ENCODE measurements at places on chromosomes 13 and 19.

DNA sequence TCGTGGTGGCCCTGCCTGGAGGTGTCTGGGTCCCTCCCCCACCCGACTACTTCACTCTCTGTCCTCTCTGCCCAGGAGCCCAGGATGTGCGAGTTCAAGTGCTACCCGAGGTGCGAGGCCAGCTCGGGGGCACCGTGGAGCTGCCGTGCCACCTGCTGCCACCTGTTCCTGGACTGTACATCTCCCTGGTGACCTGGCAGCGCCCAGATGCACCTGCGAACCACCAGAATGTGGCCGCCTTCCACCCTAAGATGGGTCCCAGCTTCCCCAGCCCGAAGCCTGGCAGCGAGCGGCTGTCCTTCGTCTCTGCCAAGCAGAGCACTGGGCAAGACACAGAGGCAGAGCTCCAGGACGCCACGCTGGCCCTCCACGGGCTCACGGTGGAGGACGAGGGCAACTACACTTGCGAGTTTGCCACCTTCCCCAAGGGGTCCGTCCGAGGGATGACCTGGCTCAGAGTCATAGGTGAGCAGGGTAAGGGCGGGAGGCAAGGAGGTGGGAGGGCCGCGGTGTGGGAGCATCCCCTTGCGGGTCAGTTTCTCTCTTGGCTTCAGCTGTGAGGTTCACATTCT is 19.2 kb downstream of the NECTIN2 start:
- no peak for DNase-seq

GRCh38 chr19:34452723-34453122 is 24.5 kb downstream of the UBA2 start:
- DNase-seq: no peak

GRCh38 chr19:16715611-16716010 is 4.0 kb upstream of the NWD1 start:
- DNase-seq: no peak

DNA sequence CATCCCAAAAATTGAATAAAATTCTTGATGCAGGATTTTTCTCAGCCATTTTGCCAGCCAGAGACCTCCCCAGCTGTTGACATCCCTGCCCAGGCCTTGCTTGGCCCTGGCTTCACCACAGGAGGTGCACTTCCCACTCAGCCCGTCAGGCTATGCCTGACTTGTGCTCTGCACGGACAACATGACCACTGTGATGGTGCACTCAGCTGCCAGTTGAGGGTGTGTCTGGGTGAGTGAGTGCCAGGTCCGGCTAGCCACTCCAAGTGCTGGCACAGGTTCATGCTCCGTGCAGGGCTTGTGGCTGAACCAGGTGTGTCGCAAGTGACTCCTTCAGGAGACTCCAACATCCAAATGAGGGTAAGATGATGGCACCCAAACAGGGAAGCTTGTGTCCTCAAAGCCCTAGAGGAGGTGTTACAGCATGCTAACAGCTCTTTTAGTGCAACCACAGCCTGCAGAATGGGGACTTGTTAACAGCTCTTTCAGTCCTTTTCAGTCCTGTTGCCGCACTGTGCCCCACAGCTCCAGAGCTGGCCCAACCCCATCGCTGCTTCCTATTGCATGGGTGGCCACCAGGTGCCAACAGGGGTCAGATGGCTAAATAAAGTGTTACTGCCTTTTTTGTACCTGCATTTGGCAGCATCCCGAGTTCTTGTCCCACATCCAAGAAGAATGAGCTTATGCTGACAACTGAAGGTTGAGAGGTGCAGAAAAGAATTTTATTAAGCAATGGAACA is 380.7 kb downstream of the SLITRK5 start:
- DNase-seq: no peak

DNA sequence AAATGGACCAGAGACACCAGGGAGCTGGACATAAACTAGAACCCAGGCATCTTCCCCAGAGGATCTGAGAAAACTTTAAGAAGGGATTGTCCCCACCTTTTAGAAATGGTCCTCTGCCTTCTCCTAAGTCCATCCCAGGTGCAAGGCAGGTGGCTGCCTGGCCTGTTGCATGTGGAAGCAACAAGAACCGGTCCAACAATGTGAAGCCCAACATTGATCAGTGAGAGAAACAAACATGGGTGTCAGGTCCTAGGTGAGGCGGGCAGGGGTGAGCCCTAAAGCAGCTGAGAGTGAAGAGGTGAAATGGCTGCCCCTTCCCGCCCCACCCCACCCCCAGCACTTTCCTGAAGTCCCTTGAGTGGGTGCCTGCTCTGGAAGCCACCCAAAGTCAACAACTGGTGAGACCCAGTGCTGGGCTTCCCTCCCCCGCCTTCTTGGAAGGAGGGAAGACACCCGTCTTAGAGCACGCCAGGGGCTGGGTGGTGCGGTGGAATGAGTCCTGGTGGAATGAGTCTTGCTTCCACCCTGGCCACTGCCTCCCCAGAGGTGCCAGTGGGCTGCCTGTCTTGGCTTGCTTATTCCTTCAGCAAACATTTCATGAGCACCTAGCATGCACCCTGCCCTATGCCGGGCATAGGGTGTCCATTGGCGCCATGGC is 1.7 kb downstream of the AP1M1 start:
- DNase-seq: no peak

DNA sequence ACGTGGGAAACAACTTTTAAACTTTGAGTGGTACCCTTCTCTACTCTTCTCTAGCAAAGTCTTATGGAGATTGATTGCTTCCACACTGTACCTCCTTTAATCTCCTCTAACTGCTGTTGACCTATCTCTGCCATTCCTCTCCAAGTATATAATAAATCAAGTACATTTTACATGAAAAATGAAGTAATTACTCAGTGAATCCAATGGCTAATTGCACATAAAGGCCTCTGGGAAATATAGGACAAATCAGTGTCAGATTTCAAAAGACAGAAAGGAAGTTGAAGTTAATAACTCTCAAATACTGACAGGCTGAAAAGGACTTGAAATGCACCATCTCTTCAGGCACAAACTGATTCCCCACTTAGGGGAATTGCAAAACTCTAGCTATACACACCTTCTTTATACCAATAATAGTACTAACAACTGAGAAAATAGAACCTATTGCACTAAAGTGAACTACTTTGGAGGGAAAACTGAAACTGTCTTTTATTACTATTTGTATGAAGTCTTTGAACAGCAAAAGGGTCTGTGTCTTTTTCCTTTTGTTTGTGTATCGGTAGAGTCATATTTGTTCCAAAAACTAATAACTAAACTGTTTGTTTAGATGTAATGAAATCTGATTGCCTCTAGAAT is 701.1 kb downstream of the PCDH9 start:
- no peak for DNase-seq

- no peak for DNase-seq
Measured at GRCh38 chr13:48585456-48585840, 52.6 kb upstream of the RCBTB2 start.

DNA sequence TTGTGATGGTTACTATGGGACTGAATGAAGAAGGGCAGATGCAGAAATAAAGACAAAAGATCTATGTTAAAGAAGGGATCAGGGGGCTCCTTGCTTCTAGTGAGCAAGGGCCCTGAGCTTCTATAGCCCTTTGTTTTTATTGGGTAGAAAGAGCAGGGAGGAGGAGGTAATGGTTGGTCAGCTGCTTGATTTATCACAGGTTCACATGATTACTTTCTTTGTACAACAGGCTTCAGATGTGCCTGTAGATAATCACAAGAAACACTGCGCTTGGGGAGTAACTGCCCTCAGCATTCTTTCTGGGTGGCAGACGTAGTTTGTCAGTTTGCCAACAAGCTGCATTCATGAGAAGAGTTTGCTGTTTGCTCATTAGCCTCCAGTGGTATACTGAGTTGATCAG is 4.8 kb upstream of the ZNF439 start:
- DNase-seq: no peak

- DNase-seq: no peak
Measured at GRCh38 chr19:44809577-44810233, 802 bp downstream of the BCAM start.

DNA sequence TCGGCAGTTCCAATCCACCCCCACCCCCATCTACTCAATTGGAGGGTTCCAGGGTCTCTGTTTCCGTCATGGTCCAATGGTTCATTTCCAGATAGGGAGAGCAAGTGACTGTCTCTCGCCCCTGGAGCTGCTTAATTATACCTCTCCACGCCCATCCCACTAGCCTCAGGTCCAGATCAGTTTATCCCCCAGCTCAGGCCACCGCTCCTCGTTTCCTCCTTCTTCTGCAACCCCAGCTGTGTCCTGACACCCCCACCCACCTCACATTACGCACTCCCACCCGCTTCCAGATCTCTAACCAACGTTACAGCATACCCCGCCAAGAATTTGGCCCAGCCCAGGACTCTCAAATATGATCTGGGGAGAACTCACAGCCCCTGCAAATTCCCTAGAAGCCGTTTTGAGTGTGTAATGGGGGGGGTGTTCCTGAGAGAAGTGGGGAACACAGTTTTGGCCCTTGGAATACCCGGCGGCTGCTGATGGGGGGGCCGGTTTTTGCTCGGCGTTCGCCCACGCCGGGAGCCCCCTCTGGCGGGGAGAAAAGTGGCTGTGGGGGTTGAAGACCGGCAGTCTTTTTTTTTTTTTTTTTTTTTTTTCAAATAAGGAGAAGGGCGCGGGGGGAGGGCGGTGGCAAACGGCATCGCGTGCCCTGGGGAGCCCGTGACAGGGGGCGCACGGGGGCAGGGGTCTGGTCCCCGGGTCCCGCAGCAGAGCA is 1.7 kb upstream of the PDE4A start:
- peak; percentile 75 for DNase-seq

DNA sequence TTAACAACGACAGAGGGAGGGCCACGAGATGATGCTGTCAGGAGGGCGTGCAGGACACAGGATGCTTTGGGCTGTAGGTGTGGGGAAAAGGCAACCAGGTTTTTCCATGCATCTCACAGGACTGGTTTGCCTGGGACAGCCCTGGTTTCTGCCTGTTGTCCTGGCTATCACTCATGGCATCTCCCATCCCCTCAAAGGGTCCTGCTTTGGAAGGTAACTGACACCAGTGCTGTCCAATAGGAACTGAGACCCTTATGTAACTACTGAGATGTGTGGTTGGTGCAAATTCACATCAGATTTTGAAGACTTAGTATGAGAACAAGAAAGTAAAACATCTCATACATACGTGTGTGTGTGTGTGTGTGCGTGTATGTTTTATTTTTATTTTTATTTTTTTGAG is 144.2 kb downstream of the URI1 start:
- DNase-seq: no peak

DNA sequence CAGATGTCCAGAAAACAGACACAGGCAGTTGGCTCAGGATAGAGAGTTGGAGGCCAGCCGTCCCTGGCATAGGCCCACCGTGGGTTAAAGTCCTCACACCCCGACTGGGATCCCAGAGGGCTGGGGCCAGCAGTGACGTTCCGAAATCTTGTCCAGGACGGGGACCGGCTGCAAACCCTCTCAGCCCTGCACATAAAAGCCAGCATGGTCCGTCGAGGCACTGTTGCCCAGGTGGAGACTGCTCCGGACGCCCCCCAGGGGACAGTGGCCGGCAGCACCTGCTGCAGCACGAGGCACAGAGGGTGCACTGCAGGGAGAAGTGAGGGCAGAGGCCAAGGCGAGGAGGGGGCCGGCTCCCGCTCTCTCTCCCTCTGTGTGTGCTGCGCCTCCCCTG is 4.3 kb upstream of the IFNL2 start:
- DNase-seq: no peak

DNA sequence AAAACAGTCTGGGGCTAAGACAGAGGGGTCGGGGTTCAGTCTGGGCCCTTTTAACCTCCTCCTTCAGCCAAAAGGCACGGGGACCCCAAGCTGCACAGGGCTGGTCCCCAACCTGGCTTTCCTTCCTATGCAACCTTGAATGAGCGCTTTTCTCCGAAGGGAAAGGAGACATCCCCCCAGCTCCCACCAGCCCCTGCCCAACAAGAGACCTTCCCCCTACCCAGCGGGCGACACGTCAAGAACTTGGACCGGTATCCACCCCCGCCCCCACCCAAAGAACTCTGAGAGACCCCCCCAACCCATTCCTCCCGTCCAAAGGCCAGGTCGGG is 35.0 kb upstream of the NANOS3 start:
- no peak for DNase-seq

DNA sequence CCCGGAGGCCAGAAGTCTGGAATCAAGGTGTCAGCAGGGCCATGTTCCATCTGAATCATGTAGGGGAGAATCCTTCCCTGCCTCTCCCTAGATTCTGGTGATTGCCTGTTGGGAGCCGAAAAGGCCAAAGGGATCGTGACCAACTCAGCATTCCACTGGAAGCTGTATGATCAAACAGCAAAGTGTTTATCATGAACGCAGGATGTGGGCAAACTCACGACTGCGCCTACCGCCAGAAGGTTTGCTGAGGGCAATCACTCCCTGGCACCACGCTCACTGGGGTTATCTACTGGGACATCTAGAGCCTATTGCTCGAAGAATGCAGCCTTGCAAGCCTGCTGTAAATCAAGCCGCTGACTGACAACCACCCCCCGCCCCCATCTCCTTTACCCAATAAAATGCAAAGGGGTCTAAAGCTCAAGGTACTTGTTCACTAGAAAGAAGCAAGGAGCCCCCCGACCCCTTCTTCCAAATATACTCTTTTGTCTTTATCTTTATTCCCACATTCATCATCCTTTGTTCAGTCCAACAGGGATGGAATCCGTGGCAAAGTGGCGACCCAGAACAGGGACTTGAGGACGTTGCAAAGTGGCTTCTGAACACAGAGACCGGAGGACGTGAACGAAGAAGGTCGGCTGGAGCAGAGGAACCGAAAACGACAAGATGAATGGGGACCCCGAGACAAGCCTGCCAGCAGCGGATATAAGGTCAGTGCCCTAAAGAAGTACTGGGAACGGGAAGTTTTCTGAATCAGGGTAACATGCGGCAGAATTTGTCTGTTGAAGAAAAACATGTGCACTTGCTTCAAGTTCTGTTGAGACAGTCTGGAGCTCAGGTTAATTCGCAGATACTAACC is 16.8 kb downstream of the CLEC4M start:
- no peak for DNase-seq

DNA sequence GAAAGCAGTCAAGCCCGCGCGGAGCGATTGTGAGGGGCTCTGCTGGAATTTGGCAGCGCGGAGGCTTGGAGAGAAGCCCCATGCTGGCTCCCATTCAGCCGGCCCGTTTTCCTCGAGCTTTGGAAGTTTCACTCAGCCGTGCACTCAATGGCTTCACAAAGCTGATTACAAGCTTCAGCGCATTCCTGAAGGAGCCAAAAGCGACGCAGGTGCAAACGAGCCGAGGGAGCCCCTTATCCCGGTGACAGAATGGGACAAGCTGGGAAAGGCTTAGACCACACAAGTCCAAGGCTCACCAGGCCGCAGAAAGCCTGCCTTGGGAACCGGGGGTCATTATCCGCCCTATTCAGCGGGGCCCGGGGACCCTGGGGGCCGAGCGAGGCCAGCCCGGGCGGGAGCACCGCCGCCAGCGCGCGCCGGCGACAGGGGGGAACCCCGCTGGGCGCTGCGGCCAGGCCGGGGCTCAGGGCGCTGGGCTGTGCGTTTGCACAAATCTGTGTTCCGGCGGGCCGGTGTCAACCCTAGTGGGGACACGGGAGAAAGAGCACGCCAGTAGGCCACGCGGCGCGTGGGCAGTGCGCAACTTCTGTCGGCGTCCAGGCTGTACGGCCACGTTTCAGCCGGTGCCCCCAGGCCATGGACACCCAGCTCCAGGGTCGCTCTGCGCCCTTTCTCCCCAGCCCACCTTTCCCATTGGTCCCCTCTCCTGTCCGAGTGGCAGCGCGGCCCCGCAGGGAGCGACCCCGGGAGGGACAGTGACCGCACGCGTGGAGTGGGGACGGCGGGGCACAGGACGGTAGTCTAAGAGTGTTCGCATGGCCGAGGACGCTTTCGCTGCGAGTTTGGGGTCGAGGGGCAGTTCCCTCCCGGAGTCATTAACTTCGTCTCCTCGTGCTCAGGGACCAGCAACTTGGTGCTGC is 37.3 kb downstream of the SOX1 start:
- no peak for DNase-seq
